ENCODE measurements at places on chromosomes 7 and 10.

- DNase-seq, result peak; percentile 9
Observed at GRCh38 chr10:14648005-14648765, 126.5 kb downstream of the FAM107B start.

DNA sequence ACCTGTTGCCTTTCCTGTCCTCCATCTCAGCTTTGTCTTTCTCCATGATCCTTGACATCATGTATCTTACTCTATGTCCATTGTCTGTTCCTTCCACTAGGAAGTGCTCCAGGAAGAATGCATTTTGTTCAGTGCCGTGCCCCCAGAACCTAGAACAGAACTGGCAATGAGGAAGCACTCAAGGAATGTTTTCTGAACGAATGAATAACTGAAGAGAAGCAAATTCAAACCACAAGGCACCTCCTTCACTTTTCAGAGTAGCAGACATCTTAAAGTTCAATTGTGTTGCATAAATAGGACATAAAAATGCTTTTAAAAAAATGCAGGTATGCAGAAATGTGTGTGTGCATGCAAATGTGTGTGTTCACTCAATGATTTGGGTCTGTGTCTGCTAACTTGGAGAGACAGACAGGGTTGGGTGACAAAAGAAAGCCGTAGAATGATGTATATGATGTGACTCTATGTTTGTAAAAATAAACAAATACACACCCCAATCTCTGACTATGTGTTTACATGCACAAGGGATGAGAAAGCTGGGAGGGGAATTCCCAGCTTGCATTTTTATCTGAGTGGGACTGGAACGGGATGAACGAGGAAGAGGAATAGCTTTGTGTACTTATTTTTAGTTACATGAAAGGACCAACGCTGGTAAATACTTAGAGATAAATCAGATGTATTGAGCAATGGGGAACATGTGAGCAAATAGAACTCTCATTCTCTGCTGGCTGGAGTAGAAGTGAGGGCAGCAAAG, 237.7 kb downstream of the FANK1 start:
- DNase-seq, result no peak

GRCh38 chr7:84800846-84801245, 386.0 kb downstream of the SEMA3D start:
- DNase-seq, result no peak

- DNase-seq, result no peak
Observed at GRCh38 chr10:132019366-132019765, 37.6 kb upstream of the BNIP3 start.

DNA sequence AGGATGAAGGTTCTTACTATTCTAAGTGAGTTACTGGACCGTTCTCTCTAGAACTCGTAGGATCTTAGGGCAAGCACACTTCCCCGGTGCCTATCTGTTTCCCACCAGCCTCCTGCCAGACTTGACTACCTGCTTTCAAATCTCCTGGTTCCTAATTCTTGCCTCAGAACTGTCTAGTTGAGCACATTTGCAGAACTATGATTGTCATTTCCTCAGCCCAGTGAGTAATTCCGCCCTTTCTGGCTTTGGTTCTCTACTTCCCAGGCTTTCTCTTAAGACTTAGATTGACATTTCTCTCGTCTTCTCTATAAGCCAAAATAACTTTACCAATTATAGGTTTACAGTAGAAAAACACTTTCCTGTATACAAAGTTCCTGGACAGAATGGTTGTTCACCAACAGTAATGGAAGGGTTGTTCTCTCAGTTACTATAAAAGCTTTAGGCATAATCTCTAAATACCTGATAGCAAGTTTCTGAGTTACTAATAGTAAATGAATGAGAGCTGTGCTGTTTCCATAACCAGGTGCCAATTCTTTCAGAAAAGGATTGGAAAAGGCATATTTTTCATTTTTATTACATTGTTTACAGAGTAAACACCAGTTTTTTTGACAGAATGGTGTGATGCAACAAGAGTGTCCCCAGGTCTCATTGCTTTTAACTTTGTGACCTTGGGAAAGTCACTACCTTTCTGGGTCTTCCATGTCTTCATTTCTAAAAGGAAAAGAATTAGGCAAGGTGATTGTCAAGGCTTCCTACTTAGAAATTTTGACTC, 41.1 kb downstream of the PLEKHA8 start:
- DNase-seq, result no peak

DNA sequence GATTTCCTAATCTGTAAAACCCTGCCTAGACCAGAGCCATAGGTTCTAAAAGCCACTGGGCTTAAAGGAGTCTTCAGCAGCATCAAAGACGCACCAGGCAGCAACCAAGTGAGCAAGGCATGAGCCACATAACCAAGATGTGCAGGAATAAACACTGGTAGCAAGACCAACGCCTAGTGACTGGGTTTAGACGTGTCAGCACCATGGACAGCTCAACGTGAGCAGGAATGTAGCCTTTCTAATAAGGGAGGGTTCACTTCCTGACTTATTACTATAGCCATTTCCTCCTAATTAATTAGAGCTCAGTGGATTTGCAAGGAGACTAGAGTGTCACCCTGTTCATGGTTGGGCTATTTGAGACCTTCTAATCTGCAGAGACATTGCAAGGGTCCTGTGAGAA, 223.7 kb downstream of the LHFPL3 start:
- DNase-seq, result peak; percentile 8

DNA sequence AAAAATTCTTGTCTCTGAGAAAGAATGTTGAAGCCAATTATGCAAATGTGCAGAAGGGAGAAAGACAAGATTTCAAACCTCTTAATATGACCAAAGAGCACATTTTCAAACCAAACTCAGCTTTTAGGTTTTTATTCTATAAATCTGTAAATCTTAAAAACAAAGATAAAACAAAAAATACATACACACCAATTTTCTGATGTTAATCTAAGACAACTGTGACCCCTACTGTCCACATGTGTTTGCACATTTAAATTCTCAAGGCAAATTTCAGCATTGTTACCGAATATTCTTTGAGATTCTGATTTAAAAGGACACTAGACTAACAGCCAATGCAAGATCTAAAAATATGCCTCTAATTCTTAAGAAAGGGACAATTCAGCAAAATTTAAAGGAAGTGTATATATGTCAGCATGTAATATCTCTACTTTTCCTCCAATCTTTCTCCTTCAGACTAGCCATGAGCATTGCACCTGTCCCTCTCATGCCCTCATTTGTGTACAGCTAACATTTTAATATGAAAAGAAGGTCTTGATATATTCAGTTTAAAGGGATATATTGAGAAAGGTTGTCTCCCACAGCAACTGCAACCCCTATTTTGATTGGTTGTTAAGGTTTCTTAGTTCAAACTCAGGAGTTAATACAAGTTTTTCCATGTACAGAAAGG, 417.9 kb downstream of the IPMK start:
- DNase-seq, result no peak

GRCh38 chr7:107233174-107233573, 64.4 kb downstream of the HBP1 start:
- DNase-seq, result no peak

GRCh38 chr10:124607693-124608092, 136.5 kb downstream of the FAM53B start:
- DNase-seq, result no peak

DNA sequence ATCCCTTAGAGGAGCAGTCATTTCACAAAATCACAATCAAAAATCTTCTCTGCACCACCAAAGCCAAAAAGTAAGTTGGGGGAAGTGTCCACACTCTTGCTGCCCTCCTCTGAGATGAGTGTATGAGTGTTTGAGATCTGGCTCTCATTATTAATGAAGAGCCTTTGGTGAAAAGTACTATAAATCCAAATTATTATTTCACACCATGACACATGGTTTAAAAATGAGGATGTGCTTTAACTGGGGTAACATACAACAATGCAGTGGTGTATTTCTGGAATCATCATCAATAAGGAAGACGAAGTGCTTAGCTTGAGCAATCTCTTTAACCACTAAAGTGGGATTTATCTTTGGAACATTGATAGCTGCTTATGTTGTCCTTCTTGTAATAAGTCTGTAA, 114.2 kb upstream of the ADAM12 start:
- no peak for DNase-seq

DNA sequence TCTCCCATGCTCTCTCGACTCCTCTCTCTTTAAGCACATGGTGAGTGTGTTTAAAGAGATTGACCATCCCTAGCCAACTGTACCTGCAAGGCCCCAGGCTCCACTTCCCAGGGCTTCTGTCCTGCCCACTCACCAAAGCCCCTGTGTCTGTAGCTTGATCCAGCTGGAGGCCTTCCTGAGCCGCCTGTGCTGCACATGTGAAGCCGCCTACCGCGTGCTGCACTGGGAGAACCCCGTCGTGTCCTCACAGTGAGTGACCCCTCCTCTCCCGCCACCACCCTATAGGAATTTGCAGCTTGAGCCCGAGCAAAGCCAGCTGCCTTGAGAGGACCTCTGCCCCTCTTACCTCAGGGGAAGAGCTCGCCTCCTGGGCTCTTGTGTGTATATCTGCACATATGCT, 11.2 kb downstream of the ZFYVE27 start:
- DNase-seq, result no peak

- DNase-seq, result no peak
Observed at GRCh38 chr10:43376828-43377423, 5.5 kb downstream of the FXYD4 start.

DNA sequence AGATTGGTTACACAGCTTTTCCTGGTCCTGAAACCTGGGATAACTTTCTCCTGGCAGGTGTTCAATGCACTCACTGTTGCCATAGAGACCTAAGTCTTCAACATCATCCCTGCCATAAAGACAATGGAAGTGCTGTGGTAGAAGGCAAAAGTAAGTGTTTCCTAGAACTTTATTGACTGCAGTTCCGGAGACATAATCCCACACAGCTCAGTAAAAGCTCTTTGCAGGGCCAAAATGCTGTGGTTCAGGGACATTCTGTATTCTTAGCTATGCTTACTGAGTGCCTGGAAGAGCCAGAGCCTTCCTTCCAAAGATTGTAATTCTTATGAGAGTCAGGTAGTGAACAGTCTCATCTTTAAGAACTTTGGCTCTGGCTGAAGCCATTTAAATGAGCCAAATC, 5.3 kb downstream of the WIPF3 start:
- no peak for DNase-seq

- DNase-seq, result no peak
Observed at GRCh38 chr10:102247734-102248133, 2.4 kb downstream of the GBF1 start.

GRCh38 chr10:131853610-131853964, 47.2 kb upstream of the PPP2R2D start:
- DNase-seq, result no peak

DNA sequence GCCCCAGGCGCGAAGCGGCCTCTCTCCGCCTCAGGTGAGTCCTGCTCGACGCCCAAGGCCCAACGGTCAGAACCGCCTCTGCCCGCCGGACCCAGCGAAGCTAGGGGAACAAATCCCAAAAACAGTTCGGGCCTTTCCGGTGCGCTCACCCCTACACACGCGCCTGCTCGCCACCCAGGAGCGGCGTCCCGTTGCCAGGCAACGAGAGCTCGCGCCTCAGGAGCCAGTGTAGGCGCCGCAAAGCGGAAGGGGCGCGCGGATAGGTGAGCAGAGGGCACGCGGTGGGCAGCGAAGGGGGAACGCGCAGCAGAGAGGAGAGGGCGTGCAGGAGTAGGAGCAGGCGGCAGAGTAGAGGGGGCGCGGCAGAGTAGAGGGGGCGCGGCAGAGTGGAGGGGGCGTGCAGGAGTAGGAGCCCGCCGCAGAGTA, at the start of the genes DYDC1 and DYDC2:
Gene DYDC1, minus strand, starts transcription at position 193 of the 426 bp plus-strand sequence. CDS start 4,154 bp downstream, outside the sequence.
Gene DYDC2, plus strand, starts transcription at position 219 of the 426 bp plus-strand sequence. CDS start 5,663 bp downstream, outside the sequence.
- DNase-seq, result no peak

- no peak for DNase-seq
Observed at GRCh38 chr7:149325248-149325647, 63.3 kb downstream of the ZNF783 start.

DNA sequence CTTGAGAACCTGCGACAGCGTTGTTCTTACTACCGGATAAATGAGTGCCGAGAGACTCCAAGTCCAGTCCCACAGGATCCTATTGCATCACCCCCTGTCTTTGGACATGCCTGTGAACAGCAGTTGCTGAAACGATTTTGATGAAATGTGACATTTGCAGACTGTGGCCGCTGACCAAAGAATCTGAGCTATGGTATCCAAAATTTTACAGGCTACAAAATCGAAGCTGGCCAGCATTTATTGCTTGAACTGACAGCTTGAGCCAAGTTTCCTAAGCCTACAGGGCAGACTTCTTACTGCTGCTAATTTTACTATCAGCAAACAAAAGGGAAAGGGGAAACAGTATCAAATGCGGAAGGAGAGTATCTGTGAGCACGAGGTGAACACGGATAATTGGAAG, 12.1 kb upstream of the NPVF start:
- DNase-seq, result no peak

- no peak for DNase-seq
Observed at GRCh38 chr7:91165006-91165845, 99.0 kb upstream of the FZD1 start.

DNA sequence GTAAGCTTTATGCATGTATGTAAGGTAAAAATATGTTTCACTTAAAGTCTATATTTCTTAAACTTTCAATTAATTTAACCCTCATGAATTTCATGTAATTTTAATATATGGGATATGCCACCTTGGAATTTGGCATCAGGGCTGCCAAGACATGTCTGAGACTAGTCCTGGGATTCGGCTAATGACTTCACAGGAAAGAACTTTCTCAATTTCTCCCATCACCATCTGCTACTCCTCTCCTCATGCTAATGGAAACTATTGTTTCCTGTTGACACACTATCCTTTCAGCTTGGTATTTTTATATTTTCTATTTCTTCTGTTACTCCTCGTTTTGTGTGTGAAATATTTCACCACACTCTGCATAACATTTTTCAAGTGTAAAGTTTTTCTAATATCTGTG, 205.9 kb downstream of the ARL4A start:
- DNase-seq, result no peak

DNA sequence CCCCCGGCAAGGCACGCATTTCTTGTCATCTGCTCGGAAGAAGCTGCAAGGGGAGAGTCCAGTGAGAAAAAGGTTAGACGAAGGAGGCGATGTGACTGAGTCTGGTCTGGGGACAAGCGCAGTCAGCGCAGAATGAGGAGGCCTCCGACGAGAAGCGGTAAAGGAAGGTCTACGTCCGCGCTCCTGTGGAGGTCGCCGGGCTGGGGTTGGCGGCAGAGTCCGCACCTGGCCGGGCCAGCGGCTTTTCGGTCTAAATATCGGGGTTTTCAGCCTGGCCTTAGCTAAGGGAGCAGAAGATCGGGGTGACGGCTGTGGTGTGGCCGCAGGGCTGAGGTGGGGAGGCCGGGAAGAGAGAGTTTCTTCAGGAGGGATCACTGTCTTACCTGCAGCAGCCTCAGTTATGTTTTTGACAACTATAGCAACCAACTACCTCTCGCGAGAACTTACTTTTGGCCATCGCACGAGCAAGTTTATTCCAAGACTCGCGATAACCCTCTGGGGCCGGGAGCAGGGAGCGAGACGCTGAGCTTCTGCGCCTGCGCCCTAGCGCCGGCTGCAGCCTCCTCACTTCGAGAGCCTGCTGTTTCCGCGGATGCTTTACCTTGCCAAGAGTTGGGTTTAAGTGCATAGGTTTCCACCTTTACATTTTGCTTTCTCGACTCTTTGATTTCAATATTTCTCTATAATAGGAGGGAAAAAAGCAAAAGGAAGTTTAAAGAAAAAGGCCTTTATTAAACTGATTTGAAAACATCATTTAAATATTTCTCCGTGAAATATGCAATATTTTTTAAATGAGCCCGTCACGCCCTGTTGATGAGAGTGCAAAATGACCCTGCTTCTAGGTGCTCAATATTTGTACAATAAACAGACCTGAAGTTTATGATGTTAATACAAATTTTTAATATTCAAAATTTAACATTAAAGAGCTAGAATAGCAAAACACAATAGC, at the start of gene CFAP70:
Gene CFAP70, minus strand, starts transcription at position 534 of the 949 bp plus-strand sequence. CDS start 4,068 bp downstream, outside the sequence.
- peak; percentile 93 for DNase-seq

- DNase-seq, result no peak
Observed at GRCh38 chr10:58322072-58322834, 12.6 kb upstream of the UBE2D1 start.
